ENCODE measurements at places on chromosomes 1 and 21.

- no peak for DNase-seq
These were observed 433.0 kb downstream of the PTPRU start for GRCh38 chr1:29669158-29669871.

- no peak for DNase-seq
These were observed 270.0 kb upstream of the VAMP3 start for GRCh38 chr1:7501084-7501491.

DNA sequence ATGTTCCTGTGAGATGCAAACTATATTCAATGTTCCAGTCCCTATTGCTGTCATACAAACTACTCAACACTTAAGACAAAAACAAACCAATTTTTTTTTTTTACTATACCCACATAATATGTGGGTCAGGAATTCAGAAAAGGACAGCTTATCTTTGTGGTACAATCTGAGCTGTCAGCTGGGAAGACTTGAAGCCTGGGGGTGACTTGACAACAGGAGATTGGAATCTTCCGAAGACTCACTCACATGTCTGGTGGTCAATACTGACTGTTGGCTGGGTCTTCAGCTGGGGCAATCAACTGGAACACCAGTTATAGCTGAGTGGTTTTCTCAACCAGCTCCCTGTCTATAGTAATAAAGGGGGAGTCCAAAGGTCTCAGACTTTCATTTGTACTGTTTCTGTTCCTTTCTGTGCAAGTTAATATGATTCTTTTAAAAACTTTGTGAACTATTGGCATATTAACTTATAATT, 81.7 kb upstream of the ATP1B1 start:
- no peak for DNase-seq

GRCh38 chr1:24803987-24804530, 58.8 kb downstream of the CLIC4 start:
- DNase-seq, result no peak

DNA sequence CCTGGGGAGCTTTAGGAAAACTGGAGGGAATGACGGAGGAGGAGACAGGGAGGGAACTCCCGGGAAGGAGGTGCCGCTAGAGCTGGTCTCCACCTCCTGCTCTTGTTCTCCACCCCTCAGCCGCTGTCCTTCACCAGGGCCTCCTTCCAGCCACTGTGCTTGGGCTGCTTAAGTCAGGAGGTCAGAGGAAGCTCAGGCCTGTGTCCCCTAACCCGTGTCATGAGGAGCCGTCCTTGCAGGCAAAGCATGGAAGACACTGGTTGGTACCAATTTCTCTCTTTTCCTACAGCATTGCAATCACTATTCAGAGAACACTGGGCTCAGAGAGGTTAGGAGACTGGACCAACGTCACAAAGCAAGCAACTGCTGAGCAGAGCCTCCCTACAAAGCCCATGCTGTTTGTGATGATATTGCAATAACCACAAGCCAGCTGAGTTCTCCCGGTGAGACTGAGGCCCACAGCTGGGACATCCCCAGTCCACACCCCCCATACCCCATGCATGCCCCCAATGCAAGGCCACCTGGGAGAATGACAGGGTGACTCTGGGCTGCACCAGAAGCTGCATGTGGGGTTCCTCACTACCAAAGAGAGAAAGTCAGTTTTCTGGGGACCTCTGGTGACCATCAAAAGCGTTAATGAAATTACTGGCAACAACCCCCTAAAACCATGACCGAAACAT, 427.5 kb downstream of the NPHP4 start:
- DNase-seq, result no peak

DNA sequence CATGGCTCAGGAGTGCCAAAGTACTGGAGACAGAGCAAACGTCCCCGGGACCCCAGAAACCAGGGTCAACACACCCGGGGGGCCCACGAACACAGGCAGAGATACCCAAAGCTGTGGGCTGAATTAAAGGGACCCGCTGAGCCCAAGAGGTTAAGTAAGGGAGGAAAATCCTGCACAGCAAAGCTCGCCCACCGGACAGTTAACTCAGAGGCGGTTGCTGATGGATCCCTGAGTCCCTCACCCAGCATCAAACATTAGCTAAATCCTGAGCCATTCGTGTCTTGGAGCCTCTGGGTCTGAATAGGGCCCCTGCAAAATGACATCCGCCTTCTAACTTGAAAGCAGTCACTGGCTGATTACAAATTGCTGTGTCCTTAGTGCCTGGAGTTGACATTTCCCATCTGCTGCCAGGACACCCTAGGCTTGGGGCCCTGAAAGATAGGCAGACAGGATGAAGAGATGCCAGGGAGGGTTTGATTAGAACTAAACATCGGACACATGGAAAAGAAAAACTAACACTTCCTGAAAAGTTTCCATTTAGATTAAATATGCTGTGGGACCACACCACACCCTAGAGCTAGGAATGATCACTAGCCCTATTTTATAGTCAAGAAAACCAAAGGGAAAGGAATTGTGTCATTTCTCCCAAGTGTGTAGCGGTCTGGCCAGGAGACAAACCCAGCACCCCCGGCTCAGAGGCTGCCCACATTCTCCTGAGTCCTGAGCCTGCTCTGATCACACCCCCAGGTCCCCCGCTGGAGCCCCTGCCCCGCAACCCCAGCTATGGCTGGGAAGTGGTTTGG, 239.3 kb downstream of the NPHP4 start:
- DNase-seq, result no peak

DNA sequence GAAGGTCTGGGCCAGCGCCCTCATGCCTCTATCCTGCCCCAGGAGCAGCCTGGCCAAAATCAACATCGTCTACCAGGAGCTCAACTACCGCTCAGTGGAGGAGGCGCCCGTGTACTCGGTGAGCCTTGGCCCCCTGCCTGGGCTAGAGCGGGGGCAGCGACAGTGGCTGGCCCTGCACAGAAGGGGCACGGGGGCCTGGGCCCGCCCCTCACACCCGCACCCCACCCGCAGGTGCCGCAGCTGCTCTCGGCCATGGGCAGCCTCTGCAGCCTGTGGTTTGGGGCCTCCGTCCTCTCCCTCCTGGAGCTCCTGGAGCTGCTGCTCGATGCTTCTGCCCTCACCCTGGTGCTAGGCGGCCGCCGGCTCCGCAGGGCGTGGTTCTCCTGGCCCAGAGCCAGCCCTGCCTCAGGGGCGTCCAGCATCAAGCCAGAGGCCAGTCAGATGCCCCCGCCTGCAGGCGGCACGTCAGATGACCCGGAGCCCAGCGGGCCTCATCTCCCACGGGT, 10.8 kb downstream of the SCNN1D start:
- no peak for DNase-seq

DNA sequence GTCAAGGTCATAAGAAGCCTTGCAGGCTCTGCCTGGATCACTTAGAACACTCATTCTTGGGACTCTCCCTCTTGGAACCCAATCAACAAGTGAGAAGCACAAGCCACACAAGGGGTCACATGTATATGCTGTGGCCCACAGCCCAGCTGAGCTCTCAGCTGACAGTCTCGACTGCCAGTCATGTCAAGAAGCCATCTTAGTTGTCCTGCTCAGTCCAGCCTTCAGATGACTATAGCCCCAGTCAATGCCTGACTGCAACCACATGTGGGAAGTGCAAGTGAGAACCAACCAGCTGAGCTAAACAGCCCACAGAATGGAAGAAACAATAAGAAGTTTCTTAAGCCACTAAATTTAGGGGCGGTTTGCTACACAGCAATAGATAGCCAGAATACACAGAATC, 356.0 kb downstream of the KCNH1 start:
- no peak for DNase-seq

DNA sequence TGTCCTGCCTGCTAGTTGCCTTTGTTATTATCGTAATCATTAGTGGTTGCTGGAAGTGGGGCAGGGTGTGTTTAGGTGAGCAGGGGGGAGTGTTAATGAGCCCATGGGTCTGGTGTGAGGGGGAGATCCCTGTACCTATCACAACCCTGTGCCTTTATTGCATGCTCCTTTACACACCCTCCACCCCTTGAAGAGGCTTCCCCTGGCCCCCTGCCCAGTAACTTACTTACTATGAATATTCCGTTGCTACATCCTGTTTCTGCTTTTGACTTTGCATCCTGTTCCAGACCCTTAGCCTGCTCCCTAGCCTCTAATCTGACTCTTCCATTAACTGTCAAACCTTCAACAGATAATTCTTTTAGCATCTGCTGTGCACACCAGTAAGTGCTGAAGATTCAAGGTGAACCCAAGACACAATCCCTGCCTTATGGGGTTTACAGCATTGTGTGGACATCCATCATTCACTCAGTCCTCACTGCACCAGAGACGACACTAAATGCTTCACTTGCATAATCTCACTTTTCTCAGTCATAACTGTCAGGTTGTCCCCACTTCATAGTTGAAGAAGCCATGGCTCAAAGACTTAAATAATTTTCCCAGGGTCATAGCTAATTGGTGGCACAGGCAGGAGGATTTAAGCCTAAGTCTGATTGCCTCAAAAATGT, 47.9 kb downstream of the CDC7 start:
- no peak for DNase-seq

DNA sequence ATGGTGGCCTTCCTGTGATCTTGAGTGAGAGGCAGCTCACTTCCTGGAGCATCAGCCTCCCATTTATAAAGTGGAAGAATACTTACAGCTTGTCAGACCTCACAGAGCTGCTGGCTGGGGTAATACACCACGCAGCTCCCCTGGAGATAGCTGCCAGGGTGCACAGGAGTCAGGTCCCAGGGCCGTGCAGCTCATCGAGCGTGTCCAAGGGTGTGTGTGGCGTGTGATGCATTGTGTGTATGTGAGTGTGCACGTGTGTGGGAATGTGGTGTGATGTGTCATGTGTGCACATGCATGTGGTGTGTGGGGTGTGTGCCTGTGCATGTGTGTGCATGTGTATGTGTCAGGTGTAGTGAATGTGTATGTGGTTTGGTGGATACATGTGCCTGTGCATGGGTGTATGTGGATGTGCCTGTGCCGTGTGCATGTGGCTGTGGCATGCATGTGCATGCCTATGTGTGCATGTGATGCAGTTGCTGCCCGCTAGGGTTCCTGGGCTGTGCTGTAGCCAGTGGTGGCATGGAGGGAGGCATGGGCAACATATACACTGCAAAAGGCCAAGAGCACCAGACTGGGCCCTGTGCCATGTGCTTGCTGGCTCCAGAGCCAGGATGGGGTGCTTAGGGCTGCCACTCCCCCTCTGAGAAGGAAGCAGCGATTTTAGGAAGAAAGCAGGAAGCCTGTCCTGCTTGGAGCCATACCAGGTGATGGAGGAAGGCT, 24.6 kb downstream of the WNT3A start:
- DNase-seq, result no peak

GRCh38 chr1:161324020-161324419, 9.8 kb downstream of the SDHC start:
- DNase-seq, result no peak

DNA sequence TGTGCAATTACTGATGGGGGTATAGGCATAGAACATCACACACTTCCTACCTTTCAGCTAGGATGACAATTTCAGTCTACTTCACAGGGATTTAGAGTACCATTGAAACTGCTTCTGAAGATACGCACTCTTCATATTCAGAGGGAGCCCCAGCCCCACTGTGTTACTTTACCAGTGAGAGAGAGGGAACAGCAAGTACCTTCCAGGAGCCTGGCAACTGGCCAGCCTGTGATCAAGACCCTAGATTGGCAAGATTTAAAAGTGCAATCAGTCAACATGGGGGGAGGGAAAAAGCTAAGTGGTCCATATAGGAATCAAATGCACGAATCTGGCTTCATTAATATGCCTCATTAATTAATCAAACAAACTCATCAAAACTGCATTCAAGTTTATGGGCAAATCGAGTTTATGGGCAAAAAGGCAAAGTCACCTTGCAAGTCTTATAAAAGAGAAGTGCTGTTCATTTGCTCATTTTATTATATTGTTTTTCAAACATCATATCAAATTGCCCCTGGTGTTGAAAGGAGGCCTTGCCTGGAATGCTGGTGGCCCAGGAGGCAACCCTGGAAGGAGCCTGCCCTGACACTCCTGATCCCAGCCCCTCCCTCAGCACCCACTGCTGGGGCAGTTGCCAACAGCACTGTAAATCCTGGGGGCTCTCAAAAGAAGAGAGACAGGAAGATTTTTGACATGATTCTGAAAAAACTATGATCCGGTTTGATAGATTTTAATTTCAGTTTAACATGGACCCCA, 184.9 kb upstream of the DPT start:
- no peak for DNase-seq

- no peak for DNase-seq
These were observed 13.3 kb downstream of the TRIM11 start for GRCh38 chr1:228393268-228393701.

GRCh38 chr21:18810136-18810535, 406.6 kb upstream of the TMPRSS15 start:
- DNase-seq, result no peak

GRCh38 chr1:170935231-170935630, at the start of gene MROH9:
TSS of gene MROH9 (plus strand) at chr1:170935534. CDS start at chr1:170945557, 10,023 bp downstream.
- DNase-seq, result no peak

- DNase-seq, result no peak
These were observed 2.7 kb downstream of the CAPN2 start for GRCh38 chr1:223714849-223715603.

DNA sequence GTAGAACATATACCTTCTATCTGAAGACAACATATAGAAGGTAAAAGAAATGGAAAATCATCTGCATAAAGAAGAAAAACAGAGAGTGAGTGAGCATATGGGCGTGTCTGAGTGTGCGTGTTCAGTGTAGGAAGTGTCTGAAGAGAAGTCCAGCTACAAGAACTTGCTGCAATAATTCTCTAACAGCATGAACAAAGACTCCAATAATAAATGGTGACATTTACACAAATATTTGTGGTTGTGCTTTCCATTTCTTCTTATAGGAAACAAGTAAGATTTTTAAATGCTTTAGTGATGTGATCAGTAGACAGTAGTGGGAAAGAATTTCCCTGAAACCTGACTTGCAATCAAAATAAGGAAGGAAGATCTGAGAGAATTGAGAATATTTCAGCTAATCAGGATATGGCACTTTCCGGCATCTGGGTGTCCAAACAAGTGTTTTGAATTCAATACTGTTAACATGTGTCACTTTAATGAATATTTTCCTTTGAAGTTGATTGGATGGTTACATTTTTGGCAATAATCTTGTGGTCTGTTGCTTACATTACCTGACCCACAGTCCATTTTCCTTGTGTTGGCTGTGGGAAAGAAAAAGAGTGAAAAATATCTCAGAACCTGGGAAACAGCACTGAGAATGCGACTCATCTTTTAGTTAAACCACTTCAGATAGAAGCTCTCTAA, 154.0 kb downstream of the TGFB2 start:
- no peak for DNase-seq

DNA sequence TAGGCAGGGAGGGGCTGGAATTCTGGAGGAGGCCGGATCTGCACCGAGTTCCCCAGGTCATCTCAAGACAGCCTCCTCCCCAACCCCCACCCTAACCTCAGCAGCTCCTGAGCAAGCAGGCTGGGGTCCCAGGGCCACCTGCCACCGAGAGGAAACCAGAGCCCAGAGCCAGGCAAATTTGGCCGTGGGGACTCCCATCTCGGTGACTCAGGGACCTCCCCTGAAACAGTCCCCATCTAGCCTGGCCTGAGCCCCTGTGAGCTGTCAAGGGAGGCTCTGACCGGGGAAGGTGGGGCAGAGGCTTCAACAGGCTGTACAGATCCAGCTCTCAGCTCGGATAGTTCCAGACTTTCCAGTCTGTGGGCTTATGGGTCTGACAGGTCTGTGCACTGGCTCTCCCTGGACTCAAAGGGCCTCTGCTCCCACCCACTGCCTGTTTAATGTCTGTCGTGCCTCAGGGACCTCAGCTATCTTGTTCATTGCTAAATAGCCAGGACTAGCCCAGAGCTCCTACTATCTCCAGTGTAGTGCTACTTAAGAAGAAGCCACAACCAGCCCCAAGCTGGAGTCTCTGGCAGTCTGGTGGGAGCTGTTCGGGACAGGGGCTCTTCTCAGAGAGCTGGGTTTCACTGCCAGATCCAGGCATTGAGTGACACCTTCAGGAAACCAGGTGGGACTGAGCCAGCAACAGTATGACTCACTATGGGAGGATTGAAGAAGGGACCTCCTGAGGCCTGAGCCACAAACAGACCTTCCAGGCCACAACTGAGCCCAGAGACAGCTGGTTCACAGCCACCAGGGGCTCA, 25.6 kb downstream of the MATN1 start:
- no peak for DNase-seq

All from Panc1 (cell line).